ENCODE measurements at places on chromosomes 6 and 20.

DNA sequence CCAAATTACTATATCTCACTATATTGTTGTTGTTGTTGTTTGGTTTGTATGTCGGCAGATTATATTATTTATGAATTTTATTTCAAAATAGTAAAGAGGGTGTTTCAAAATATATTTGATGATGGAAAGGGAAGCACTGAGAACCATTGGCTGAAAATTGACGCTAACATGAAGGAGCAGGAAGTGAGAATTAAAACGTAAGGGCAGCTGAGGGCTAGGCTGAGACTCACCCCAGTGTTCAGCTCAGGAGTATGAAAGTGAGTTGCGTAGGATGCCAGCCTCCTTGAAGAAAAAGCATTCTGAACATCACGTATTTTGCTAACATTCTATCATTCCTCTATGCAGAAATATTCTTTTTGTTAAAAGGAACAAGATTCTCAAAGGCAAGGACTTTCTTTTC, 10.7 kb upstream of the IPCEF1 start:
- no peak for DNase-seq

DNA sequence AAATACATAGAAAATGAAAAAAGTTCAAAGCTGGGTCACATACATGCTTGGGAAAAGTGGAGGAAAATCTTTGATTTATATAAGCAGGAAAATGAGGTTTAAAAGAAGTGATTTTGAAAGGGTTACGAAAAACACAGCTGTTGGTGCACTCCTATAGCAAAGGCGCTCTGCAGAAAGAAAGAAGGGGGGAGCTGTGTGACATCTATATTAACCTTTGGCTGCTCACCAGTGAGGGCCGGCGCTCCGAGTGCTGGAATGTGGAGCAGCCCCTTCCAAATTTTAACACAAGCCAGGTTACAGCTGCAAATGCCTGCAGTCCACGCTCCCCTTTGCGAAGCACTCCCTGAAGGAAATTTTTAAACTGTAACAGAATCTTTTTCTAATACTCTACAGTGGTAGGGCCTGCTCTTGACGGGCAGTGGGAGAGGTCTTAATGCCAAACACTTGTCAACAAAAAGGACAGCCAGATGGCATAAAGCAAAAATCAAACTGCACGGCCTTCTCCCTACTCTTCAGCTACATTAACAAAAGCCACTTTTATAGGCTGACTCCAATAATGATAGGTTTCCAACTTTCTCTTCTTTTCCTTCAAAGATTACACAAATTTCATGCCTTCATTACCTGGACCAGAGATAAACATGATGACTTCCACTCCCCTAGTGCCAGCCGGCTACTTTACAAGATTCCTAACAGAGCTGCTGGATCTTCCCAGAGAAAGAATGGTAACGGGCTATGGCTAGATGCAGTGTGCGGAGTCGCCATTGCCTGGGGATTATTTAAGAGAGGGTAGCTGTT, 4.8 kb downstream of the BMP7 start:
- DNase-seq: no peak

GRCh38 chr20:56722042-56722441, 92.9 kb downstream of the TFAP2C start:
- no peak for DNase-seq

DNA sequence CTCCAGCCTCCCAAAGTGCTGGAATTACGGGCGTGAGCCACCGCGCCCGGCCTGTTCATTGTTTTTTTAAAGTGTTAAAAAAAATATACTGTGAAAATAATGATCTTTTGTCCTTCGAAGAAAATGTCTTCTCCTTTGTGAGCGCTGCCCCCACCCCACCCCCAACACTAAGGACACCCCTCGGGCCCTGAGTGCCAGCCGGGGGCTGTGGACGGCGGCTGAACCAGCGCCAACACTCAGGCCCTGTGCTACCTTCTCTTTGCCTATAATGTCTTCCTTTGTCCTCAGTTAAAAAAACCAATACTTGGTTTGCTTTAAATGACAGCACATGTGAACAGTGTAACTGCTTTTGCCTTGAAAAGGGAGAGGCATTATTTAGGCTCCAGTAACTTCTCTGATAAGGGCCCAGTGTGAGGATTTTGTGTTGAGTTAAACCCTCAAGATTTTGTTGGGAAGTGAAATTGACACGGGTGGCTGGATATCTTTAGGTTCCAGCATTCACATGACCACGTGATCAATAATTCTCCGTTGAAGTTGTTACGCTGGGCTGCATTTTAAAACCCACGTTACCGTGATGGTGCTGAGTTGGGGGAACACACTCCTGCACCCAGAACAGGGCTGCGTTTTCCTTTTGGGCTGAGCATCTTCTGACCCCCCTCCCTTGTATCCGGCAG, 9.5 kb upstream of the ADRM1 start:
- no peak for DNase-seq

DNA sequence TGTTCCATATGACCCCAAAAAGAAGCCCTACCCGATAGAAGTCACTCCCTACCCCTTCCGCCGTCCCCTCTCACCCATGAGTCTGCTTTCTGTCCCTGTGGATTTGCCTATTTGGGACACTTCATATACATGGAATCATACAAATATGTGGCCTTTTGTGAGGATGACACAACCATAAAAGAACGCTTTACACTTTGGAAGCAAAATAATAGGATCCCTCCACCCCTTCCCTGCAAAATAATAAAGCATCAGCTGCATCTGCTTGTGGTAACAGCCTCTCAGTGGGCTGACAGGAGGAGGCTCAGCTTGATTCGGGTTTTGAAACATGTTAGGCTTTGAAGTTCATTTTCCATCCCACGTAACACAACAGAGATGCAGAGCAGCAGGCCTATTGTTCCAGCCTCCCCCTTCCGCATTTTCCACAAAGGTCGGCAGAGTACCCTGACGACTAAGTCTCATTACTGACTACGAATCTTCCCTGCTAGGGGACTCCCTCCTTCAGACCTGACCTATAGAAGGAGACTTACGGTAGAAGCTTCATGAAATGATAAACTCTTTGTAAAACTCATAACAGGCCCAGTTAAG, 99.1 kb downstream of the ALDH8A1 start:
- DNase-seq: no peak

- no peak for DNase-seq
These were observed 194.0 kb upstream of the EYA4 start for GRCh38 chr6:133047065-133047665.
